ENCODE measurements at places on chromosomes 6 and 20. TPM values are rescaled to one million over a fixed set of nuclear protein-coding genes. Genes with fewer than 3 reads are reported as not detected.

Gene SCRT2
- total RNA-seq, result not detected

Gene TRIM31
- total RNA-seq, result not detected

DNA sequence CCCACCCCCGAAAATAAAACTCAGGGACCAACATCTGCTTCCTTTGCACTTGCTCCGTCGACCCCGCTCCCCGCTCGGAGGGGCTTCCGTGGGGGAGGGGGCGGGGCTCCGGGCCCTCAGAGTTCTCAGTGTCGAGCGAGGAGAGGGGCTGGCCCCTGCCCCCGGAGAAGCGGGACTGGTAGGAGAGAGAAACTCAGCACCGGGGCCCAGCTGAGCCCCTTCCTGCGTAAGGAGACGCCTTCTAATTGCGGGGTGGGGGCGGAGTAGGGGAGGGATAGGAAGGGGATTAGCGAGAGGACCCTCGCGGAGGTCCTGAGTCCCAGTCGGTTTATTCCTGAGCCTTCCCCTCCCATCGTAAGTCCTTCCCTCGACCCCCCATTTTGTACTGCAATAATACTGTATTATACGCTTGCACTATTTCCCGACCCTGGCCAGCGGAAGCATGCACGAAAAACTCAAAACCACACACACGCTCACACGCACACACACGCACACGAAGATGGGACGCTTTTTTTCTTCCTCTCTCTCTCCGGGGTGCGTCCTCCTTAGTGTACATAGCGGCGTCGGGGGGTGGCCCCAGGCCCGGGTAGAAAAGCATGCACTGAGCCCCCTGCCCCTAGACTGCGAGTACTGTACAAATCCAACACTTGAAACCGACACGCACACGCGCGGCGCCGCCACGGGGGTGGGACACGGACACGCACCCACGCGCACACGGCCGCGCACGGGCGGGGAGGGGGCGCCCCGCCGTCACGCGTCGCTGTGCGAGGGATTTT, 22.1 kb upstream of the SLC22A7 start:
- DNase-seq, result no peak

DNA sequence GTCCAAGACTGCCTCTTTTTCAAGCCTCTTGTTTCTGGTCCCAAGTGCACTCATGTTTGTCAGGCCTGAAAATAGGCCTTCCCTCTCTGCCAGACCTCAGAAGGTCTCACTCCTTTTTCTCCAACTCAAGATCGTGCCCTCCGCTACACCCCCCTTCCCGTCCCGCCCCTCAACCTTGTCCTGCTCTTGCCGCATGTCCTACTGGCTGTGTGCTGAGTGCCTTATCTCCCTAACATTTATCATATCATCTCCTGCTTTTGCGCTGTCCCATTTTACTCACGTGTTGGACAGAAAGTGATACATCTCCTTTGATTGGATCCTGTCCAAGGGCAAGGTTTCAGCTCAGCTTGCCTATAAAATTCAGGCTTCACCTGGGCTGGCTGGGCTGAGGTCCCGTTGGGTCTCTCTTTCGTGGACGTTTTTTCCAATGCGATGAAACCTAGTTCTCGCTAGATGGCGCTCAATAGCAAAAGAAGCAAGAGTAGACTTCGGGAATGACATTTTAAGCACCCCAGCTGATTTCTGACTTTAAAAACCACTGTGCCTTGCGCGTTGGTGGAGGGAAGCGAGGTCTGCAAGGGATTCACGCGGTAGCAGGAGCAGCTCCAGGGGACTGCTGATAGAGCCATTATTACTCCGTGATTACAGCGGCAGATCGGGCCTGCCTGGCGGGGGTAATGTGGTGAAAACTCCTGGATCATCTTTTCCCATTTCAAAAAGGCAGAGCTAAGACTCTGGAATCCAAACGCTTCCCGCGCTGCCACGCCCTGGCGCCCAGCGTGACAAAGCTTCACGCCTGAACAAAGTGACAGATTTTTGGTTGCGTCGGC, 137.6 kb downstream of the IMPG1 start:
- no peak for DNase-seq

DNA sequence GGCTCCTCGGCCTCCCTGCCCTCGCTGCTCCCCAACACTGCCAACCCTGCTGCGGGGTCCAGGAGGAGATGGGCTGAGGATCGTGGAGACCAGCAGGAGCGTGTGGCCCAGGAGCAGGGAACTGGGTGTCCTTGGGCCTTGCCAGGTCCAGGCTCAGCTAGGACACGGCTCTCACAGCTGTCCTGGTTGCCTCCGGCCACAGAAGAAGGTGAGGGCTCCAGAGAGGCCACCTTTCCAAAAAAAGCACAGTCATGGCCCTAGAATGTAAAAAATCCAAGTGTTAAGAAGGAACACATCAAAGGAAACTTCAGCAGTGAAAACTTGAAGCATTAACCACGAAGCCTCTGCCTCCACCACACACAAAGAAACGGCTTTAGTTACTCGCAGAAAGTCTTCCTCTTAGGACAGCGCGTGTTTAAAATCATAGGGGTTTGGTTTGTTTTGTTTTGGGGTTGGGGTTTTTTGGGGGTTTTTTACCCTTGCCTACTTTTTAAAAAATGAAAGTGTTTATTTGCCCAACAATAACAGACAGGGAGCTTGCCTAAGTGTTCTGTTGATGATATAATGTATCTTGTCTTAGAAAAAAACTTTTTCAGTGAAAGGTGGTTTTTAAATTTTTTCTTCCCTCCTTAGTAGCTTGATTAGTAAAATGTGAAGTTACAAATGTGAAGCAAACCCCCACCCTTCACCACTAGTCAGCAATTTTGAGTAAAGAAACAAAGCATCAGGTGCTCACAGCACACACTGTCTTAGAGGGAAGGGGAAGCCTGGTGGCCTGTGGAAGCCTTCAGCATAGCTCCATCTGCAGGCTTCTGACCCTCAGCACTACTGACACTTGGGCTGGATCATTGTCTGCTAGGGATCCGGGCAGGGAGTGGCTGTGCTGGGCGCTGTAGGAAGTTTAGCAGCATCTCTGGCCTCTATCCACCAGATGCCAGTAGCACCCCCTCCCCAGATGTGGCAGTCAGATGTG, 60.0 kb downstream of the PTPN1 start:
- no peak for DNase-seq

DNA sequence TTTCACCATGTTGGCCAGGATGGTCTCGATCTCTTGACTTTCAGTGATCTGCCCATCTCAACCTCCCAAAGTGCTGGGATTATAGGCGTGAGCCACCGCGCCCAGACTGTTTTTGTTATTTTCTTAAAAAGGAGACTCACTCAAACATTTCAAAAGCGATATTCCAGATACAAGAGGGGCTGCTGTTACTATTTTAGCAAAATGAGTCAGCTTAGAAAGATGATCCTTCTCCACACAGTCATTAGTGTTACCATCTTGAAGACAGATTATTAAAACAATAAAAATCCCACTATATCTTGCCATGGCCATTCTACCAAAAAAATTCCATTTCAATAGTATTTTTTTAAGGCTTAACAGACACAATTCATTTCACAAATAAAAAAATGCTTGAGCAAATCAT, 102.8 kb downstream of the PREP start:
- DNase-seq, result no peak

DNA sequence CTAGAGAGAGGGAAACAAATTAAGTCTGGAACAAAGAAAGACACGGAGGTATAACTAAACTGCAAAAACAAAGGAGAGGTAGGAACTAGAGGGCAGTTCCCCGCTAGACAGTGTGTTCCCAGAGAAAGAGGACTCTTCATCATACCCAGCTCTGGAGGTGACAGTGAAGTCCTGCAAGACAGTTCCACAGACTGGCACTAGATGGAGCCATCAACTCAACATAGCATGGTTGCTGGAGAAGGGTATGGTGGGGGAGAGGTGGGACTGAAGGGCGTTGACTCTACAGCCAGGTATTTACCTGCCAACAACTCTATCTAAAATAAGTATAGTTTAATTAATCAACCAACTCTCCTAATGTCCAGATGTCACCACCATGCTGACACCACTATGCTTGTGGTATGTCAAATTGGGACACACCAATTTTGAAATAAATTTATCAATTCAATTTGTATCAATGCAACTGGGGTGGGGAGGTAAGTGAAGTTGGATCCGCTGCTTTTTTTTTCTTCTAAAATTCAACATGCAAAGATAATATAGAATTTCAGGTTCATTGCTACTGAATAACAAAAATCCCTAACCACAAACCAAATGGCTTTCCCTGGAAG, 9.7 kb downstream of the BACH2 start:
- no peak for DNase-seq

DNA sequence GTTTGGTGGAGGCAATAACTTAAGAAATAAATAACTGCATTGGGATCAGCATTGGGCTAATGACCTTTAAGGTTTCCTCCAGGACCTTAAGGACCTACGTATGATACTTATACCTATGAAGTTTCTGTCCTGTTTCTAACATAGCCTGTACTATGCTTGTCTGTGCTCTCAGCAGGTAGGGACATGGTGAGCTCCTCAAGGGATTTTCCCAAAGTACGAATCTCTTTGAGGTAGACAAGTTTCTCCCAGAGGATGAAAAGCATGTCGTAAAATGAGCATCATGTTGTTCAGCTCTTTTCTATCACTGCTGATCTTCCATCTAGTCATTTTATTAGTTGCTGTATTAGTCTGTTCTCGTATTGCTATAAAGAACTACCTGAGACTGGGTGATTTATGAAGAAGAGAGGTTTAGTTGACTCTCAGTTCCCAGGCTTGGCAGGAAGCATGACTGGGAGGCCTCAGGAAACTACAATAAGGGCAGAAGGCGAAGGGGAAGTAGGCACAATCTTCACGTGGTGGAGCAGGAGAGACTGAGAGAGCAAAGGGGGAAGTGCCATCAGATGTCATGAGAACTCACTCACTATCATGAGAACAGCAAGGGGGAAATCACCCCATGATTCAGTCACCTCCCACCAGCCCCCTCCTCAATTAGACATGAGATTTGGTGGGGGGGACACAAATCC, 77.8 kb upstream of the TGM3 start:
- no peak for DNase-seq

- no peak for DNase-seq
Observed at GRCh38 chr20:6157345-6157744, 34.5 kb upstream of the FERMT1 start.
